ENCODE measurements at places on chromosomes 4 and X. TPM values are rescaled to one million over a fixed set of nuclear protein-coding genes. Genes with fewer than 3 reads are reported as not detected.

CFP gene
- 0.17 TPM for total RNA-seq

VEGFD gene
- total RNA-seq, result not detected

POLN gene
- 0.83 TPM for total RNA-seq

MAGT1 gene
- 68.5 TPM for total RNA-seq

TLR3 gene
- 2.8 TPM for total RNA-seq

All from mammary epithelial cell (primary cell).